NCI-H1417 treated with DMSO at 0.1 percent for 48 hours (cell line): ENCODE measurements at places on chromosomes 12 and 14.

GRCh38 chr14:38205949-38206665 lies 1.6 kb upstream of the SSTR1 start:
- no peak for DNase-seq

DNA sequence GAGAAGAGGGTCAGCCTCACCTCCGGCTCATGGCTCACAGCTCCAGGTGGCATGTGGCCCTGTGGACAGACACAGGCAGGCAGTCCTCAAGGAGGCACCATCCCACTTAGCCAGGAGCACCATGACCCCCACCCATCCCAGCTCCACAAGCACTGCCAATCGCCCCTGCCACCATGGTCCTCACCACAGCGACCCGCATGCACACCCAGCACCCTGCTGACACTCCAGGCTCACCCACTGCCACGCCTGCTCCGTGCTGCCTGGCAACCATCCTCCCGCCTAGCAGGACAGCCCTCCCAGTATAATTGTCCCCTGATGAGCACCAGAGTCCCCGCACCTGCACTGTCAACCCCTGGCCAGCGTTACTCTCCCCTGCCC lies 50.9 kb downstream of the TRPV4 start:
- DNase-seq, result no peak

GRCh38 chr12:127957001-127957660 lies 309.8 kb upstream of the TMEM132C start:
- no peak for DNase-seq

DNA sequence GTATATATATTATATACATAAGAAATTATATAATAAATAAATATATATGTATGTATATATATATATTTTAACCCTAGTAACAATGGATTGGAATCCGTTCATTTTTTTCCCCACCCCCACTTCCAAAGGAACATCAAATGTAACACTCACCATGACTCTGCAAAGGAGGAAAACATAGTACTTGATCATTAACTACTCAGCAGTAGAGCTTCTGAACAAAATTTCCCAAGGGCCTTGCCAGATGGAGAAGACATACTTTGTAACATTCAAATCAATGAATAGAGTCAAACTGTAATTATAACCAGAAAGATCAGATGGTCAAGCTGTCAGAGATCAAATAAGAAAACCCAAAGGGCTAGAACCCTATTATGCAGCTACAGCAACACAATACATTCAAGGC lies 126.0 kb upstream of the CNTN1 start:
- peak; percentile 45 for DNase-seq

DNA sequence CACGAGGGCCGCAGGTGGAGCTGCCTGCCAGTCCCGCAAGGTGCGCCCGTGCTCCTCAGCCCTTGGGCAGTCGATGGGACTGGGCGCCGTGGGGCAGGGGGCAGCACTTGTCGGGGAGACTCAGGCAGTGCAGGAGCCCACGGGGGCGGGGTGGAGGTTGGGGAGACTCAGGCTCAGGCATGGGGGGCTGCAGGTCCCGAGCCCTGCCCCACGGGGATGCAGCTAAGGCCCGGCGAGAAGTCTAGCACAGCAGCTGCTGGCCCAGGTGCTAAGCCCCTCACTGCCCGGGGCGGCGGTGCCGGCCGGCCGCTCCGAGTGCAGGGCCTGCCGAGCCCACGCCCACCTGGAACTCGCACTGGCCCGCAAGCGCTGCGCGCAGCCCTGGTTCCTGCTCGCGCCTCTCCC lies 39.2 kb upstream of the P2RX7 start:
- no peak for DNase-seq

GRCh38 chr14:103418481-103418818 lies 33.2 kb downstream of the MARK3 start:
- DNase-seq, result no peak

- DNase-seq, result no peak
These were observed 19.7 kb upstream of the TDRD9 start for GRCh38 chr14:103908580-103908979.

GRCh38 chr14:65170768-65171507 lies 68.6 kb upstream of the MAX start:
- no peak for DNase-seq

DNA sequence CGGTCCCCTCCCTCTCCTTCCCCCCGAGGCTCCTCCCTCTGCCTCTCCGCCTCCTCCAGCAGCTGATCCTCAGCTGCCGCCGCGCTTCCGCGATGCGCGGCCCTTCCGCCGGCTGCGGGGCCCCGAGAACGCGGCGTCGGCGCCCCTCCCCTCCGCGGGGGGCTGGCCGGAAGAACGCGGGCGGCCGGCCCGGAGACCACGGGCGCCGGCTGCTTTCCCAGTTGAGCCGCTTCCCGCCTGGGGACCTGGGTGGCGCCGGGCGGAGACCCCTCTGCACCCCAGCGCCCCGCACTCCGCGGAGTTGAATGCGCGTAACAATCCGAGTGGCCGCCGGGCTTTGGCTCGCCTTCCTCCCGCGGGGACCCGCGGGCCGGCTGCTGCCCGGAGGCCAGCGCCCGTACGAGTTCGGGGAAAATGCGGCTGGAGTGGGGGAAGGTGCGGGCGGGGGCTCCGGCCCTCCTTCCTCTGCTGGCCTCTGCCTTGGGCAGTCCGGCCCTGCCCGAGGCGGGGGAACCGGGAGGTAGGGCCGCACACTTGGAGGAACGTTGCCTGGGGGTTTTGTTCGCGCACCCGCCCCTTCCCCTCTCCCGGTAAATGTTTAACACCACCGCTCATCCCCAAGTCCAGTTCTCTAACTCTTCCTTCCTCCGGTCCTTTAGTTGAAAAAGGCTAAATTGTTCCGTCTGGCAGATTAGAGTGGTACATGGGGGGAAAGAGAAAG lies 393 bp upstream of the DCAF5 start:
- DNase-seq, result peak; percentile 74

- no peak for DNase-seq
These were observed 418.2 kb downstream of the VRK1 start for GRCh38 chr14:97215263-97215969.

GRCh38 chr12:41972598-41972997 lies 172.1 kb downstream of the GXYLT1 start:
- no peak for DNase-seq

DNA sequence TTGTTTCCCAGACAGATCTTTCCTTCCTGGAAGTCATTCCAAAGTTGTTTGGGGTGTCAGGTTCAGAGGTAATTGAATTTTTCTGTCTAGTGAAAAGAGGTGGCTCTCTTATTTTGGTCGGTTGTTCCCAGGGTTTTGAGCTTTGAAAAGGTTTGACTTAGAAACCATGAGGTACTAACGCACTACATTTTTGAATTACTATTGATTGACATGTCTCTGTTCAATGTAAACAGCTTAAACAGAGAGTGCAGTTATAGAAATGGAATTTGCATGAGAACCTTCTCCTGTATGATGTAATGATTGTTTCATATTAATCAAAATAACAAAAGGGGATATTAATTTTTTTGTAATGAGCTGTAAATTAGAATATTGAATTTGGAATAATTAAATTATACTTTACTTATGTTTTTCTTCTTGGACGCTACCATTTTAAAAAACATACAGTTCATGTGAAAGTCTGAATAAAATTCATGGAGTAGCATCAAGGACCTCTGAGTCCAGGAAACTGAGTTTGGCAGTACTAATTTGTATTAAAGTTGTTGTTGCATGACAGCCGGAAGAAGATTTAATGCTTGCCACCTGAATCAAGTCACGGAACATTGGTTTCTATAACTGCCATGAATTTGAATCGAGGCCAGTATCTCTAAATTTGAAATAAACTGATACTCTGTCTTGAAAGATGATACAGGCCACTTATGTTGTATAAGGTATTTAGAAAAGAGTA lies 41.7 kb downstream of the NPAS3 start:
- DNase-seq, result no peak

DNA sequence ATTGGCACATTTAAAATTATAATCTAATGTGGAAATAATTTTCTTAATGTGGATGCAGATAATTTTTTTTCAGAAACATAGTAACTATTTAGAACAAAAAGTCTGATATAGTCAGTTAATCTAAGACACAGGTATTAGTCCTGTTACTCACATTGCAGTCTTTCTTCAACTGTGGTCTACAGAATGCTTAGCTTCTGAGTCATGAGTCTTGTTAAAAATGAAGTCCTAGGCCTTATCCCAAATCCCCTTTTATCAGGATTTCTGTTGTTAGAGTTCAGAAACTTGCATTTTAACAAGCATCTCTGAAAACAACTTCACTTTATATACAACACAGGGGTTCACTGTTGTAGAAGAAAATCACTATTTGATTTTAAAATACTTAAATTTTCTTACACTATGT lies 112.2 kb downstream of the SLC16A7 start:
- DNase-seq, result no peak

- peak; percentile 83 for DNase-seq
These were observed 97.9 kb downstream of the RERGL start for GRCh38 chr12:17992002-17992656.

DNA sequence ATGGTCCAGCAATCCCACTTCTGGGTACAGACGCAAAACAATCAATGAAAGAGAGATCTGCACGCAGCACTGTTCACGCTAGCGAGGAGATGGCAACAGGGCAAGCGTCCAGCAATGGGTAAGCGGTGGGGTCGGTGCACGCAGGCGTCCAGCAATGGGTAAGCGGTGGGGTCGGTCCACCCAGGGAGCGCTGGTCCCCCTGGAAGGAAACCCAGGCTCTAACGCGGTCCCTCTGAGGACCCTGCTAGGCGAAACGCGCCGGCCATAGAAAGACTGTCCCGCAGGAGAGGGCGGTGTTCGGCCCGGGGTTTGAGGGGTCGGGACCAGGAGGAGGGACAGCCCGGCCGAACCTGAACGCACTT lies 618 bp upstream of the PGAM5 start:
- DNase-seq, result no peak

- DNase-seq, result no peak
These were observed 11.1 kb downstream of the DICER1 start for GRCh38 chr14:95146079-95146771.

DNA sequence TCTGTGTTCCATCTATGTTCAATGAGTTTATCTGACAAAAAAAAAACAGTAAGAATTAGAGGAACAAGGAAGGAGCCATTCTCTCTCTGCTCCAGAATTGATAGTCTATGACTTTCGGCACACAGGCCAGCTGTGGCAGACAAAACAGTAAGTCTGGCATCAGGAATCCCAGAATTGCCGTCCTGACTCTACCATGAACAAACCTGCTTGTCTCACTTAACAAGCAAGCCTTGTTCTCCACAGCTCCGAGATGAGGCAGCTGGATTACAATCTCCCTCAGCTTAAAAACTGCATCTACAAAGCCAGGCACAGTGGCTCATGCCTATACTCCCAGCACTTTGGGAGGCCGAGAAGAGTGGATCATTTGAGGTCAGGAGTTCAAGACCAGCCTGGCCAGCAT lies 153.6 kb upstream of the TMCC3 start:
- no peak for DNase-seq

DNA sequence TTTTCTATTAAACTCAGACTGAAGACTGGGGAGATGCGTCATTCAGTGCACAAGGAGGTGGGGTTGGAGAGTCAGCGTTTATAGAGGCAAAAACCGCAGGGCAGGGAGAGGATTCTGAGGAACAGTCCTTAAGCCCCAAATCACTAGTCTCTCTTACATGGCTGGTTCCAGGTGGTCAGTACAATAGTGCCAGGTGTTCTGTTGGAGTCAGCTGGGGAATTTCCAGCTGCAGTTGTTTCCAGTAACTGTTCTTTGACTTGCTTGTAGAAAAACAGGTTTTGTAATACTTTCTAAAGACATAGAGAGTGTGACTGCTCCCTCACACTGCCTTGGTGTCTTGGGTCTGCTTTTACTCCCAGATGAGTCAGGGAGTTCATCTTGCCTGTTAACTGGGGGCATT lies 192.2 kb downstream of the TMTC3 start:
- DNase-seq, result no peak

GRCh38 chr12:20372326-20373096 lies 4.2 kb downstream of the PDE3A start:
- DNase-seq, result no peak

GRCh38 chr14:100906420-100906819 lies 2.9 kb upstream of the RTL1 start:
- no peak for DNase-seq

DNA sequence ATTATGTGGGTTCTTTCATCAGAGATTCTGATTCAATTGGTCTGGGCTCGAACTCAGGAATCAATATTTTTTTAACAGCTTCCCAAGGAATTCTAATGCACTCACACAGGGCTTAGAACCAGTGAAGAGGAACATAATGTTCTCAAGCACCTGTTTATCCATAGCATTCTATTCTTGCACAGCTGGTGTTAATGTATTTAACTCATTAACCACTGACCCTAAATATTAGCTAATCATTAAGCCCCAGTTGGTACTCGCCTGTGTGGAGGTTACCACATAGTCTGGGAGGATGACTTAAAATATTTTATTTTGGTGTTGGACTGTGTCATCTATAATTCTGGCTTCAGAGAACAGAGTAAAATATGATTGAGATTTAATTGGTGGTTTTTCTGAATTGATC lies 45.3 kb downstream of the LRP6 start:
- DNase-seq, result no peak
